HT1080 (cell line): ENCODE measurements at places on chromosomes 7 and 10. TPM values are rescaled to one million over a fixed set of nuclear protein-coding genes. Genes with fewer than 3 reads are reported as not detected.

DNA sequence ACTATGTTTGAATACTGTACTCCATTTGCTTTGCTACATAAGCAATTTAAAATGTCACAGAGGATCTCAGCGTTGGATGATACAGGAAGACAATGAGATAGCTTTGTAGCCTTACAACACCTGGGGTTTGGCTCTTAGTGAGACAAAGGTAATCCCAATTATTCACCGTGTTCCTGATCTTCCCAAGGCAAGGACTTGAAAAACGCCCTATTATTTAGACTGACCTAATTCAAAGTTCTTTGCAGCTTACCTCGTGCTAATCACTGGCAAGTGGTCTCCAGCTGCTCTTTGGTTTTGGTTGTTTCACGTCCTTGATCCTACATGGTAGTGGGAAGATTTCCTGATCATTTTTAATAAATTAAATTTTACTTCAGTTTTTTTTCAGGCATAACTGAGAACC, 23.0 kb upstream of the C7orf33 start:
- DNase-seq = no peak

- no peak for DNase-seq
These were observed 473.3 kb upstream of the NRP1 start for GRCh38 chr10:33807531-33808359.

Gene TTYH3
- 16.6 and 24.8 TPM in 2 replicates for total RNA-seq

GRCh38 chr7:93861325-93861949, 29.1 kb downstream of the TFPI2 start:
- DNase-seq = no peak

Gene TAS2R3
- 0.10 TPM in 1 of 2 replicates, not detected in the other for total RNA-seq

Gene SYT15
- total RNA-seq = 0.07 and 0.08 TPM in 2 replicates
